ENCODE measurements at places on chromosomes 5 and 9. TPM values are rescaled to one million over a fixed set of nuclear protein-coding genes. Genes with fewer than 3 reads are reported as not detected.

The TRIP13 gene
- total RNA-seq = 80.8 TPM

The HARS1 gene
- total RNA-seq = 53.9 TPM

The UNC13B gene
- 22.4 TPM for total RNA-seq

The ENHO gene
- not detected for total RNA-seq

The CCIN gene
- total RNA-seq = 1.6 TPM
